ENCODE measurements at places on chromosomes 4 and X. TPM values are rescaled to one million over a fixed set of nuclear protein-coding genes. Genes with fewer than 3 reads are reported as not detected.

The AMBN gene
- total RNA-seq: not detected

The RTL9 gene
- 0.11 TPM for total RNA-seq

The IL21 gene
- total RNA-seq: not detected

The MGAT4D gene
- not detected for total RNA-seq

The PHOX2B gene
- not detected for total RNA-seq

The MAGEC2 gene
- total RNA-seq: not detected

The SPANXN3 gene
- not detected for total RNA-seq

The ZNF711 gene
- total RNA-seq: 9.3 TPM

The MED14 gene
- total RNA-seq: 9.0 TPM

The ENOPH1 gene
- 78.4 TPM for total RNA-seq

The TCEAL7 gene
- not detected for total RNA-seq

The SLITRK2 gene
- total RNA-seq: not detected

The NAP1L2 gene
- 0.06 TPM for total RNA-seq

The FAAH2 gene
- not detected for total RNA-seq

The PRKG2 gene
- 0.03 TPM for total RNA-seq

The HSD17B11 gene
- 71.9 TPM for total RNA-seq

The NDP gene
- not detected for total RNA-seq

The SMIM31 gene
- total RNA-seq: not detected

The FMR1NB gene
- total RNA-seq: not detected

The ZNF157 gene
- total RNA-seq: not detected

The USP26 gene
- not detected for total RNA-seq

The TLR10 gene
- total RNA-seq: not detected

The KCND1 gene
- not detected for total RNA-seq

The ZMAT1 gene
- total RNA-seq: not detected

The HGFAC gene
- not detected for total RNA-seq

The MAGEA12 gene
- not detected for total RNA-seq

The C4orf51 gene
- total RNA-seq: not detected

The MAGEB3 gene
- not detected for total RNA-seq

The PARM1 gene
- total RNA-seq: not detected

The DMRTC1B gene
- not detected for total RNA-seq

The ZNF718 gene
- total RNA-seq: 0.05 TPM

The GUCY1A1 gene
- not detected for total RNA-seq

The DGKK gene
- total RNA-seq: not detected

The TMEM129 gene
- 9.3 TPM for total RNA-seq

The DGAT2L6 gene
- total RNA-seq: not detected

The MAGEC3 gene
- not detected for total RNA-seq

The CD38 gene
- 0.05 TPM for total RNA-seq

The UCP1 gene
- total RNA-seq: not detected

The KLHL5 gene
- total RNA-seq: 79.3 TPM

The RAI2 gene
- not detected for total RNA-seq

The GRK4 gene
- total RNA-seq: 1.7 TPM

The CCDC120 gene
- total RNA-seq: 0.58 TPM

The NCAPG gene
- total RNA-seq: 54.1 TPM

The SPANXA1 gene
- total RNA-seq: not detected
